Esophagus squamous epithelium (tissue), 5 donors: ENCODE measurements at places on chromosomes 7 and 10.

DNA sequence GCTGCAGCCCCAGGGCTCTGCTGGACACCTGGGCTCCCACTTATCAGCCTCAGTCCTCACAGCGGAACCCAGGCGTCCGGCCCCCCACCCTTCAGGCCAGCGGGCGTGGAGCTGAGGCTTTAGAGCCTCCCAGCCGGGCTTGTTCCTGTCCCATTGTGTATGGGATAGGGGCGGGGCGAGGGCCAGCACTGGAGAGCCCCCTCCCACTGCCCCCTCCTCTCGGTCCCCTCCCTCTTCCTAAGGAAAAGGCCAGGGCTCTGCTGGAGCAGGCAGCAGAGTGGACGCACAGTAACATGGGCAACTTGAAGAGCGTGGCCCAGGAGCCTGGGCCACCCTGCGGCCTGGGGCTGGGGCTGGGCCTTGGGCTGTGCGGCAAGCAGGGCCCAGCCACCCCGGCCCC is 2.7 kb downstream of the NOS3 start:
- no peak for DNase-seq

GRCh38 chr10:80690434-80690833 is 152.7 kb downstream of the SH2D4B start:
- DNase-seq = no peak

- DNase-seq = no peak
Measured at GRCh38 chr10:7518693-7519092, 107.9 kb upstream of the SFMBT2 start.

- no peak for DNase-seq
Measured at GRCh38 chr10:110820321-110820814, 51.4 kb upstream of the PDCD4 start.

DNA sequence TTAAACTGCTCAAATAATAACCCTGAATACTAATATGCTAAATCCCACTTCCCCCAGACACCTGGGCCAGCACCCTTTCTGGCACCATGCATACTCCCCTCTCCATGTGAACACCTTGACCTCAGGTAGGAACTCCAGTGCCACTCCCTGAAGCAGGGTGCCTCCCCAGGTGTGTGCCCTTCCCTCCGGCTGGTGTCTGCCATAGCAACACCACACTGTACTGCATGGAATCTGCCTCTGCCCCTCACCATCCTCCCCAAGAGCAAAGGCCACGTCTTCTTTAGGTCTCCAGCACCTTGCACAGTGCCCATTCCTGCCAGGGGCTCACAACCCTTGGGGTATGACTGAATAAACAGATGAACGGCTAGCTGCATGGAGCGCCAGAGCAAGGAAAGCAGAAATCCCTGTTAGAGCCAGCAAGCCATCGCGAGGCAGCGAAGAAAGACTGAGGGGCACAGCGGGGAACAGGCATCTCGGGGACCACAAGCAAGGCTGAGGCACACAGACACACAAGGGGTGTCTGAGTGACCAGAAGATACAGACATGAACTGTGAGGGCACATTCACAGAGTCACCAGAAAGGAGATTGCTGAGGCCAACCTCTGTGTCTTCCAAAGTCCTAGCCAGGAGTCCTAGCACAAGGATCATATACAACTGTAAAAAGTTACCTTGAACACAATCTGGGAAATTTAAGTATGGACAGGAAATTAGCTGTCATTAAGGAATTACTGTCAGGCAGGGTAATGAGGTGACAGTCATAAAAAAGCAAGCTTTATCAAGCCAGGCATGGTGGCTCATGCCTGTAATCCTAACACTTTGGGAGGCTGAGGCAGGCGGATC is 25.7 kb downstream of the COBL start:
- no peak for DNase-seq

DNA sequence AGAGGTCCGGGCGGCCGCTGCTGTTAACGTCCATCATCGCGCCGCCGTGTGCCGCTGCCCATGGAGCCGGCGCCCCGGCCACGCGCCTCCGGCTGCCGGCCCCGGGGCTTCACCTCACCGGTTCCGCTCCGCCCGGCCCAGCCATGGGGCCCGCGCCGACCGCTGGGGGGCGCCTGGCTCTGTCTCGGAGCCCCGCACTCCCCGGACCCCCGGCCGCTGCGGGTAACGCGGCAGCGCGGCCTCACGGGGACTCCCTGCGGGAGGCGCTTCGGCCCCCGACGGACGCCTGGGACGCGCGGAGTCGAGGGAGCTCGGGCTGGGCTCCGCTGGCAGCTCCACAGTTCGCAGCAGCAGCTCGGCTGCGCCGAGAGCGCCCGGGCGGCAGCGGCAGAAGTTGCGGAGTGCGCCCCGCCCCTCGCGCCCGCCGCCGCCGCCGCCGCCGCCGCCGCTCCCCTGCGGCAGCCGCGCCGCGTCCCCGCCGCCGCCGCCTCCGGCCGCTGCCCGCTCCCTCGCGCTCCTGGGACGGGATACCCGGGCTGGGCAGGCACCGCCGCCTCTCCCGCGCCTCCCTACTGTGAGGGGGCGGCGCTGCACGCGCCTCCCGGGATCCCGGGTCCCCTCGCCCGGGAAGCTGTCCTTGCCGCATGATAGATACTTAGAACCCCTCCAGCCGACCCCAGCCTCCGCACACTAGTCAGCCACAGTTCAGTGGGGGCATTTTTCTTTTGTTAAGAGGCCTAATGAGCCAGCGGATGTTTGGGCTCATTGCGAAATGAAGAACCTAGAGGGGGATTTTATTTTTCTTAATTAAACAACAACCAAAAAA is at the start of gene HTR7:
TSS of gene HTR7 (minus strand) at position 405 of the 826 bp plus-strand sequence. CDS start at position 37, 368 bp downstream.
- DNase-seq = no peak

GRCh38 chr10:86085136-86085535 is 281.5 kb downstream of the GRID1 start:
- DNase-seq = no peak

DNA sequence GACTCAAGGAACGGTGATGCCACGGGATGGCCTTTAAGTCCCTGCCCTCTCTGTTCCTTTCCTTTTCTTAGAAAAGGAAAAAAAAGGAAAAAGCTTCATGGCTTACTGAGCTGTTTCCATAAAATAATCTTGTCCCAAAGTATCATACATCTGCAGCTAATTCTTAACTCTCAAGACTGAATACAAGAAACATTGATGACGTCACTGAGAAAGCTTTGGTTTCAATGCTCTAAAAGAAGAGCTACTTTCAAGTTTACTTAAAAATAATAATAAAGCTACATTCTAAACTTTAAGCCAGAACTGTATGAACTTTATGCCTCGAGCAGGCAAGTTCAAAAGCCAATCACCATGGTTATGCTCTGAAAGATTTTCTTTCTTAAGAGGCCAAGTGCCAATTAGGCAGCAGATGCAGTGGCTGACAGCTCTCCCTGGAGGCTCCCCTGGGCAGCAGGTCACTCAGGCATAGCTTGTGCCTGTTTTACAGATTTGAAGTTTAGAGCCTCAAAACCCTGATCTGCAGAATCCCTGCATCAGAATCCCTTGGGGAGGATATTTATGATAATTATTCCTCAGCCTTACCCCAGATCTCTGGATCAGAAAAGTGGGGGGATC is 165.0 kb downstream of the CHN2 start:
- DNase-seq = no peak

DNA sequence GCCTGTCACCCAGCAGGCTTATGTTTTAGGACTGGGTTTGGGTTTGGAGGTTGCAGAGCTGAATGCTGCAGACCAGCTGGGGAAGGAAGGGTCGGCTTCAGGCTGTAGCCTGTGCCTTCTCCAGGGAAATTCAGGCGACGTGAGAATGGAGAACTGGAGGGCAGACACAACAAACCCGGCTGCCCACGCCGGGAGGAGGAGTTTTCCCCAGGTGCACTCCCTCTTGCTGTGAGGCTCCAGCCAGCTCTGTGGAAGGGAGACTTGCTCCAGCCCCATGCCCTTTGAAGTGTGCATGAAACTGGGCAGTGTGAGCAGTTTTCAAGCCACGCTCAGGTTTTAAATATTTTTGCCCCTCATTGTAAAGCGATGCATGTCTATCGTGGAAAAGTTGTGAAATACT is 279.1 kb downstream of the CCSER2 start:
- no peak for DNase-seq

DNA sequence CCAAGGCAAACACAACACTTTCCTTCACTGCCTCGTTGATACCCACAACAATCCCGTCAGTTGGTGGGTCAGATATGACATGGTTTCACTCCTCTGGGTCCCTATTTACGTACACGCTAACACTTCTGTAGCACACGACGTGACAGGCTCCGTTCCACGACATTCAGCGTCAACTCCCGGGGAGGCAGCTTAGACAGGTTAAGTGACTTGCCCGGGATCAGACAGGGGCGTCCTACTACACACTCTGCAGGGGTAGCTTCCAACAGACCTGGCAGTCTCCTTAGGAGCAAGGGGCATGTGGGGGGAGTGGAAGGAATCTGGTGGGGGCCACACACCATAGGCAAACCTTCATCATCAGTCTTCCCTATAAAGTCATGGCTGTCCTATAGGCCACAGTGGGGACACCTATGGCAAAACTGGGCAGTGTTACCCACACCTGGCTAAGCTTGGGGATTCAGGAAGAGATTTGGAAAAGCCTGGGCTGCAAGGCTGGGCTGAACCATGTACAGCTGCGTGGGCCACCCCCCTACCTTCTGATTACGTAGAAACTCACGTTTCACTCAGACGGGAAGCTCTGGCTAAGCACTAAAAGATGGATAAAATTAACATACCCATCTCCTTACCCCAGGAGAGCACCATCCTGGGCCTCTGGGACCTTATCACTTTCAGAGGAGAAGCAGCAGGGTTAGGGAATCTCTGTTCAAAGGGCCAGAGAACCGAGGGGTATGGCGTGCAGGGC is 2.0 kb downstream of the TYSND1 start:
- no peak for DNase-seq

DNA sequence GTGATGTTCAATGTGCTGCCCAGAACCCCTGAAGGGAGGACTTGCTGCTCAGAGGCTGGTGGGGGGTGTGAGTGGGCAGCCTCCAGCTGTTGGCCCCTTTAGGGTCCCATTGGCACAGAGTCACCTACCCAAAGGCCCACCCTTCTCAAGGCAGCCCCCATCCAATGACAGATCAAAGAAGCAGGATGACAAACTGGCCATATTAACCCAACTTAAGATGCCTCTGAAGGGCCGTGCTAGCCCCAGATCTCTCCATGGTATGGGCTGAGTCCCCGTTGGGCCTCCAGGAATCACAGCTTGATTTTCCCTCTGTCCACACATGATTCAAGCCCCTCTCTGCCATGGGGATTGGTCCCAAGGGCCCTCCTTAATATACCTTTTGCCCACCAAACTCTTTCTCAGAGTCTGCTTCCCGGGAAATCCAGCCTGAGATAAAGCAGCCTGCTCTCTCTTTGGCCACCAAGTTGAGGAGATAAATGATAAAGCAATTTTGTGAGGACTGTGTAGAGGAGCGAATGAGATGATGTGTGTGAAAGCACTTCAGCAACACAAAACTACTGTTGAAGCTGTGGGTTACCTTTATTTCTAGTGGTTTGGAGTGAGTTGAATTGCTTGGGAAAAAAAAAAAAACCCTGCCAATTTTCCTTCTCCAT is 38.2 kb upstream of the C10orf71 start:
- no peak for DNase-seq

- DNase-seq = no peak
Measured at GRCh38 chr7:130481898-130482297, 10.0 kb upstream of the MEST start.

GRCh38 chr10:119502209-119502608 is 40.3 kb downstream of the RGS10 start:
- no peak for DNase-seq

DNA sequence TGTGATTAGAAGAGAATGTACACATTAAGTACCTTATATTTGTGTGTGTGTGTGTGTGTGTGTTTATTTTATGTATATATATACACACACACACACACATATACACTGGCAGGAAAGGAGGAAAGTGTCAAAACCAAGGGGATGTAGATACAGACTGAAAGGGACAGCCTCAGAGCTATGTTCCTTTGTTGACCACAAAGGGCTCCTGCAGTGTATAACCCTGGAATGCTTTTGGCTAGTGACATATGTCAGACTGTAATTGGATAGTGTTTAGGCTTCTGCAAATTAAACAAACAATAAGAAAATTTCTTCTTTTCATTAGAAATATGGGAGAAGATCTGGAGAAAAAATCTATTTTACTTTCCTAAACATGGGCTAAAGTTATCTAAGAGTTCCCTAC is 15.9 kb downstream of the GBF1 start:
- no peak for DNase-seq

DNA sequence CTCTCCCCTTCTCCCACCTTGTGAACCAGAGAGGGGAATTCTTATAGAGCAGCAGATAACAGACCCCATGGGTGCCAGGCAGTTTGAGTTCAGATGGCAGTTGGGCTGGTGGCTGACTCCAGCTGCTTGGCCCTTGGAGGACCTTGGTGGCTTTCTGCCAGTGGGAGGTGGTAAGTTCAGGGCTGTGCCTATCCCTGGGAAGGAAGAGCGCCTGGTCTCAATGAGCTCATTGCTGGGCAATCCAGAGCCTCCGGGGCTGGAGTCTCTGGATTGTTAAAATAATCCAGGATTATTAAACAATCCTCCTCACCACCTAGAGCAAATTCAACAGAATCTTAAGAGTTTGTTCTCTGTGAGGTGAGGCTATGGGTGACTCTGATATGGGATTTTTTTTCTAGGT is 105.2 kb downstream of the FANK1 start:
- DNase-seq = no peak

DNA sequence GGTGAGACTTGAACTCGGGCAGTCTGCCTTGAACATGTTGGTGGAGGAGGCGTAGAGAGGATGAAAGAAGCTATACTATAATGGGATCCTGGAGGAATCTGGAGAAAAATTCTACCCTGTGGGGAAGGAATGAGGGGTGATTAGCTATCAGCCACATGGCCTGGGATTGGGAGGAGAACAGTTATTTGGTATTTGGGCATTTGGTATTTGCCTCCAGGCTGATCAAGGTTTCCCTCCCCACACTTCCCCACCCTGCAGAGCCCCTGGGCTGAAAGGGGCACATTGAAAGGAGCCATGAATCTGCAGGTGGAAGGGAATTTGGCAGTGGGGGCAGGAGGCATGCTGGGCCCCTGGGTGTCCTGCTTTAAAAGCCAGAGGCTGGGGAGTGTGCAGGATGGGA is 235.3 kb downstream of the INHBA start:
- DNase-seq = no peak

- DNase-seq = no peak
Measured at GRCh38 chr7:112056409-112056808, 149.8 kb downstream of the DOCK4 start.

- no peak for DNase-seq
Measured at GRCh38 chr10:67971311-67971710, 86.9 kb downstream of the SIRT1 start.

GRCh38 chr10:24894728-24895127 is 57.7 kb downstream of the PRTFDC1 start:
- DNase-seq = no peak

GRCh38 chr7:91526404-91526803 is 262.2 kb downstream of the FZD1 start:
- no peak for DNase-seq
